ENCODE measurements at places on chromosomes 16 and 17.

DNA sequence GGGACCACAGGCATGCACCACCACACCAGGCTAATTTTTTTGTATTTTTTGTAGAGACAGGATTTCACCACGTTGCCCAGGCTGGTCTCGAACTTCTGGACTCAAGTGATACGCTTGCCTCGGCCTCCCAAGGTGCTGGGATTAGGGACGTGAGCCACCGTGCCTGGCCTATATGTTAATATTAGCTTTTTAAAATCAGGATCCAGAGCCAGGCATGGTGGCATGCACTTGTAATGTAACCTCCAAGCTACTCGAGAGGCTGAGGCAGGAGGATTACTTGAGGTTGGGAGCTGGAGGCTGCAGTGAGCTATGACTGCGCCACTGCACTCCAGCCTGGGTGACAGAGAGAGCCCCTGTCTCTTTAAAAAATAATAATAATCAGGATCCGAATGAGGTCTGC lies 8.5 kb upstream of the ADCY7 start:
- DNase-seq = no peak

DNA sequence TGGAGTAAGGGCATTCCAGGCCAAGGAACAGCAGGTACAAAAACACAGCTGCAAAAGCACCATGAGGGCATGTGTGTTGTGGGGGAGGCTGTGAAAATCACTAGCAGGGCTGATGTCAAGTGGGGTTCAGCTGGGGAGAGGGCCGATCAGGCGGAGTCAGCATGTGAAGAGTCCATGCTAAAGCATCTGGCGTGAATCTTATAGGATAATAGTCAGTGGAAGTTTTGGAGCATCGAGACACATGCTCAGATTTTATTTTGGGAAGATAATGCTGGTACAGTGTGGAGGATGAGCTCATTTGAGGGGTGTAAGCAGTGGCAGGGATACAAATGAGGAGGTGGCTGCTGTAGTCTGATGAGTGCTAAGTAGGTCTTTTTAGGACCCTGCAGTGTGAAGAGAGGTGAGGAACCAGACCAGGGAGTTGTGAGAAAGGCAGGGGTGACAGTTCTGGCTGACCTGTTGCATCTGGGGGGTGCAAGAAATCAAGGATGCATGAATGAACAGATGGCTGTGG lies 30.3 kb downstream of the MMD start:
- DNase-seq = no peak

DNA sequence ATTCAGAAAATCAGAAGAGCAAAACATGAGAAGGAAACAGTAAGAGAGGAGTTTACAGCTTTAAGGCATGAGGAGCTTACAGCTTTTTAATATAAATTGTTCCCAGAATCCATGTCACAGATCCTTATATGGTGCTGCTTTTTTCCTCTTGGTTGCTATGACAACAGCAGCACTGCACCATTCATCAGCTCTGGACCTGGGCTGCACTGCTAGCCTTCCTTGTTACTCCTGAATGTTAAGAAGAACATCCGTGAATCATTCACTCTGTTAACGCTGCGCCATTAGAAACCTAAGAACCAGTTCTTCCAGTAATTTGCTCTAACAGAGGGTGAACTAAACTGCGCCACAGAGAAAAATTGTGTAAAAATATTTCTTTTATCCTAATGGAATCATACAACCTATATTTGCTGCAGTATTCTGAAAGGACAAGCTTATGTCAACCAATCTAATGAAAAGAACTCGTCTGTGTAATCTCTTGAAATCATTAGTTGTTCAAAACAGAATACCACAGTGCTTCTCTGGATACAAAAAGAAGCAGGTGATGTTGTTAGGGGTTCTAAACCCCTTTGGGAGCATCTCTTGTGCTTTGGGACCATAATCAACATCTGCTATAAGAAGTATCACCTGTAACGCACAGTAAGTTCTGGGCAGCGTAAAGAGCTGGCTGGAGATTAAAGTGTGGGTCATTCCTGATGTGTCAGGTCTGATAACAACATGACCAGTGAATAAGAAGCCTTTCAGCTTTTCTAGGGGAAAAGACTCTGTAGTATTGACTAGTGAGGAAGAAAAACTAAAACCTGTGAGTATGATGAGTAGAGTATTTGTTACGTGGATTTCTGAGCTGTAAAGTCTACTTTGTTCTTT lies 151.2 kb downstream of the TANC2 start:
- DNase-seq = no peak

DNA sequence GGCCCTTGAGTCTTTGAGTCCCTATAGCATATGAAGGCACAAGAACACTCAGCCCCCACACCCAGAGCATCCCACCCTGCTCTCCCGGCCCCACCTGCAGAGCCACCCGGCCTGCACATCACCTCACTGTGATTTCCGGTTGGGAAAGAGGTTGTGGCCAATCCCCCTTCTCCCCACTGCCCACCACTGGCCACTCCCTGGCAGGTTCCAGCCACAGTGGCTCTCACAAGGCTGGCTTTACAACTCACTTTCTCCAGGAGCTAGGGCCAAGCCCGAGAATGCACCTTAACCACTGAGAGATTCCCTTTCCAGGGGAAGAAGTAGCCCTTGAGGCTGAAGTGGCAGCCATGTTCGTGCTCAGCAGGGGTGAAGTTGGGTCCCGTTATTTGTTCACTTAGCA lies 123.9 kb downstream of the C16orf78 start:
- no peak for DNase-seq

GRCh38 chr16:1775846-1776671 lies 3.1 kb upstream of the MRPS34 start:
- no peak for DNase-seq

- no peak for DNase-seq
Observed at GRCh38 chr17:3729881-3730280, 6.2 kb downstream of the HASPIN start.

DNA sequence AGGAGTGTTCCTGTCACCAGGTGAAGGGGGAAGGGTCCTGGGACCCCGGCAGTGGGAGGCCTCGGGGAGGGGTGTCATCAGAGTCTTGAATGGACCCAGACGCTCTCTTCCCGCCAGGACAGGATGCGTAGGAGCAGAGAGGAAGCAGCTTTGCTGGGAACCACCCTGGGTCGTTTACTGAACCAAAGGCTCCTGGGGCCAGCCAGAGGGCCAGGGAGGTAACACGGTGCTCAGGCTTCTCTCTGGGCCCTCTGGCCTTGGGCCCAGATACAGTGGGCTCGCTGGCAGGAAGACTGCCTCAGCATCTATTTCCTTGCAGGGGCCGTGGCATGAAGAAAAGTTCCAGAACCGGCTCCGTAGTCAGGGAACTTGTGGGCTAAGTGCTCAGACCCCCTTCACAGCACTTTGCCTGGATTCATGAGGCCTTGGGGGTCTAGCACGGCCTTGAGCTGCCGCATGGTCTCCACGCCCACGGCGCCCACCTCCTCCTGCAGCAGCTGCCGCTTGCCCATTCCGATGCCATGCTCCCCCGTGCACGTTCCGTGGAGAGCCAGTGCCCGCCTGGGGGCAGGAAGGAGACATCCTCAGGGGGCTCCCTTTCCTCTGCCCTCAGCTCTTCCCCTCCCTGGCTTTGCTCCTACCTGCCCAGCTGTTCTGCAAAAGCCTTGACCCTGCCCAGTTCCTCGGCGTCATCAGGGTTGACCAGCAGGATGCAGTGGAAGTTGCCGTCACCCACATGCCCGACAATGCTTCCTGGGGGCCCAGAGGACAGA lies 4.4 kb downstream of the LDHD start:
- DNase-seq = no peak

DNA sequence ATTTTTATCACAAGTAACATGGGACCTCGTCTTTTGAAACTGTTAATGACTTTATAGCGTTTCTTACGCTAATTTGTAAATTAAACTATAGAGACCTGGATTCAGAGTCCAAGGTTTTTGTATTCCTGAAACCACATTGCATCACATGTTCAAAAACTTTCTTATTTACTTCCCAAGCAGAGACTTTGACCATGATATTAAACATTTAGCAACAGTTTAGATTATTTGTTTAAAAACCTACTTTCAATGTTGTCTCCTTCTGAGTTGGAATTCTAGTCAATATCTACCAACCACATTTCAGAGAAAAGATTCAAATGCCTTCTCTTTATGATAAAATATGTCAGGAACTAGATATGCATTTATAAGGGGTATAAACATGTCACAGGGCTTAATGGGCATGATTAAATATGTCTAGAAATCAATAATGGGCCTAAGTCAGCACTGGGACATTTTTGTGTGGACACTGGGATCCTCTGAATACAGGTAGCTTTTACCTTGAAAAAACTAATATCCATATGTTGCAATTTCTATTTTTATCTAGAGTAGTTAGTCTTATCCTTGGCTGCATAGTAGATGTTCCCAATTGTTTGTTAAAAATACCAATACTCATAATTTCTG lies 6.3 kb upstream of the APOH start:
- DNase-seq = no peak

- DNase-seq = no peak
Observed at GRCh38 chr17:37019117-37019740, 70.5 kb downstream of the AATF start.
